Activated T-helper 9 cell treated with anti-CD3 and anti-CD28 coated beads, Interleukin-2, amount 50 U/mL, for 16 hours (primary cell): ENCODE measurements at places on chromosomes 3 and 15.

GRCh38 chr3:88033079-88033478 is 25.7 kb downstream of the CGGBP1 start:
- no peak for DNase-seq

- no peak for DNase-seq
Observed at GRCh38 chr3:176896640-176897039, 300.6 kb downstream of the TBL1XR1 start.

DNA sequence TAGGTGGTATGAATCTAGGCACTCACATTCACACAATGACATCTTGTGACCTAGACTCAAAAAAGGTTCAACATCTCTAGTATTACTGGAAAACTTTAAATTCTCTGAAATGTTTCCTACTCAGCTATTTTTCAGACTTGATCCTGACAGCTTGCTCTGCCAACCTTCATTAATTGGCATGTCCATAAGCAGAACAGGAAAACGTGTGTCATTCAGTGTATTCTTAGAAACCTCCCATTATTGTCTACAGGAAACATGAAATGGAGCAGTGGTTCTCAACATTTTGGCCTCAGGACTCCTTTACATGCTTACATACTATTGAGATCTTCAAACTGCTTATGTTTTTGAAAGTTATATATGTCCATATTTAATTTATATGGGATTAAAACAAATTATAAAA is 363.2 kb downstream of the NAALADL2 start:
- no peak for DNase-seq

DNA sequence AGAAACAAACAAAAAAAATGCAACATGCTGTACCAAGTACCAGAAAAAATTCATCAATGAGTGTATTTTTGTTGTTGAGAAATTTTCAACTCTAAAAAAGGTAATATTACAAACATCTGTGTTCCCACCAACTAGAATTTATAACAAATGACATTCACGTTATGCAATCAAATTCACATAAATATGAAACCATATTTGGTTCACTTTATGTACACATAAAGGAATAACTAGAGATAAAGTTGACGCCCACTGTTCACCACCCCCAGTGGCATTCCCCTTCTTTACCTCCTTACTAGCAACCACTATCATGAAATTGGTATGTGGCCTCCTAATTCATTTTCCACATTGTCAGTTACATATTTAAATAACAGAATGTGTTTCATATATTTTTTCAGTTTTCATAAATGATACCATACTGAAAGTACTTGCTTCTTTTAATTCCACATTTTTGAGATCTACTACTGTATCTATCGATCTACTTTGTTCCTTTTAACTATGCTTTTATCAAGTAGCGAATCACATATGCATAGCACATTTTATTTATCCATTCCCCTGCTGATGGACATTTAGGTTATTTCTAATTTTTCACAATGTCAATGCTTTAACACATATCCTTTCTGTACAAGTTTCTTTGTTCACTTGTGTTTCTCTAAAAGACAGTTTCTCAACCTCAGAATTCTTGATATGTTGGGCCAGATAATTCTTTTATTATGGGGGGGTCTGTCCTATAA is 34.5 kb downstream of the TBC1D5 start:
- DNase-seq = no peak

DNA sequence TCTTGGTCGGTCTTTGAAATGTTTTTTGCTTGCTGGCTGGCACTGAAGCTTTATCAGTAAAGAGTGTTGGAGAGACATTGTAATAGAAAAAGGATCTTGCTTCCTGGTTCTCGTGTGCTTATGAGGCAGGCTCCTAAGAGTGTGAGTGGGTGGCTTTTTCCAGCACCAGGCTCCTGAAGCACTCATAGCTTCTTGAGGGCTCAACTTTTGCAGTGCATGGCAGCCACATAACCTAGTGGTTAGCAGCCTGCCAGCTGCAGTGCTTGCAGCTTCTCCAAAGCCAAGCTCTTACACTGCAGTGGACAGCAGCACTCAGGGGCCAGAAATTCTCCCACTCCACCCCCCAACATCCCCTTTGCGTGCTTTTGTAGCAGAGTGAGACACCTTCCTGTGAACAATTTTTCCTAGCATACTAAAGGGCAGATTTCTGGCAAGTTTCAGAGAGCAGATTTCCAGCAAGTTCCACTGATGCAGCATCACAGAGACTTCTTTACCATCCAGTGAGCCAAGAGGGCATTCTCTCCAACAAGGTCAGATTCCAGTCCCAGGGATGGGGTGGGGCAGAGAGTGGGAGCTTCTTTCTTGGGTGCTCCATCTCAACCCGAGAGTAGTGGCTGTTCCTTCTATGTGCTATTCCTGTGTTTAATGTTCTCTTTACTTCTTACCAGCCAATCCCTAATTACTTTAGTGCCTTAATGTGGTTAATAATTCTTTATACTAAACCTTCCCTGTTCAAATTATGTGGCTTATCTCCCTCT is 15.8 kb upstream of the ARHGEF26 start:
- DNase-seq = no peak
